Hair follicle dermal papilla cell (primary cell): ENCODE measurements at places on chromosomes 6 and 20. TPM values are rescaled to one million over a fixed set of nuclear protein-coding genes. Genes with fewer than 3 reads are reported as not detected.

Gene HAO1
- not detected in 2 replicates for total RNA-seq

Gene PPP1R16B
- not detected in 2 replicates for total RNA-seq

Gene PCED1A
- total RNA-seq, result 37.6 and 38.6 TPM in 2 replicates

Gene NHLRC1
- 4.1 and 5.5 TPM in 2 replicates for total RNA-seq

Gene FOXF2
- total RNA-seq, result 0.24 and 0.81 TPM in 2 replicates

Gene STX11
- total RNA-seq, result 3.0 and 3.2 TPM in 2 replicates

Gene FOXC1
- total RNA-seq, result 2.1 and 2.3 TPM in 2 replicates

Gene GTF3C6
- 16.2 and 26.2 TPM in 2 replicates for total RNA-seq

Gene IPCEF1
- total RNA-seq, result 0.24 and 0.65 TPM in 2 replicates

Gene EFCAB8
- total RNA-seq, result under 0.01 TPM in 1 of 2 replicates, not detected in the other

Gene TBC1D32
- total RNA-seq, result 22.5 and 27.1 TPM in 2 replicates

Gene LY6G6C
- not detected in 2 replicates for total RNA-seq

Gene SYTL3
- total RNA-seq, result 0.97 and 1.3 TPM in 2 replicates

Gene HMGN4
- total RNA-seq, result 62.9 and 72.2 TPM in 2 replicates

Gene BTNL2
- total RNA-seq, result not detected in 2 replicates

Gene GMPR
- total RNA-seq, result 4.9 and 5.7 TPM in 2 replicates

Gene VSTM2L
- 2.6 and 5.6 TPM in 2 replicates for total RNA-seq

Gene EDN3
- total RNA-seq, result under 0.01 TPM in 1 of 2 replicates, not detected in the other

Gene DYNLT2
- 0.61 and 0.65 TPM in 2 replicates for total RNA-seq

Gene NRSN1
- total RNA-seq, result not detected in 2 replicates

Gene PNPLA1
- total RNA-seq, result not detected in 2 replicates

Gene ABHD16B
- not detected in 2 replicates for total RNA-seq

Gene CASS4
- total RNA-seq, result 1.8 and 2.7 TPM in 2 replicates
